ENCODE measurements at places on chromosomes 5 and 9.

DNA sequence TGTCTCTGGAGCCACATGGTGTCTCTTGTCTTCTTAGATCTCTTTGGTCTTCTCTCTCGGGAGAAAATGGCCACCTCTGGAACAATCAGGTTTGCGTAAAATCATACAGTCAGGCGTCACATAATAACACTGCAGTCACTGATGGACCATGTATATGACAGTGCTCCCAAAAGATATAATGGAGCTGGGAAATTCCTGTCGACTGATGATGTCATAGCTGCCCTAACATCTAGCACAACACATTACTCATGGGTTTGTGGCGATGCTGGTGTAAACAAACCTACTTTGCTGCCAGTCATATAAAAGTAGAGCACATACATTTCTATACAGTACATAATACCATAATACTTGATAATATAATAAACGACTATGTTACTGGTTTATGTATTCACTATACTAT, 30.1 kb upstream of the RAI14 start:
- no peak for DNase-seq

GRCh38 chr5:40276426-40277102, 403.2 kb upstream of the PTGER4 start:
- DNase-seq, result no peak

GRCh38 chr5:65451436-65451835, 30.3 kb downstream of the ADAMTS6 start:
- no peak for DNase-seq

DNA sequence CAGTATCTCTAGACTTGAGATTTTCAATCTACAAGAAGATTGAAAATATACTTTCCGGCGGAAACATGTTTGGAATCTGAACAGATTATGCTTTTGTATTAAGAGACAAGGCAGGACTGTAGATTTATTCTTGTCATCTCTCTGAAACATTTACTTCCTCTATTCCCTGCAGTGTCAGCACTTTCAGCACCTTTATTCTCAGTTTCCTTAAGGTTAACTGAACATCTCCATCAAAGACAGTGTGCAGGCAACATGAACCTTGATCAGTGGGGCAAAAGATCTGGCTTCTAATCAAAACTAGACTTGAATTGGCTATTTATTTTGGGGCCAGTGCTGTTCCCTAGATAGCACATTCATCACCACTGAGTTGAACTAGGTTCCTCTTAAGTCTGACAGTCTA, 129.9 kb upstream of the HCN1 start:
- no peak for DNase-seq

All from AG08395 (cell line).